ENCODE measurements at places on chromosomes 2 and 18. TPM values are rescaled to one million over a fixed set of nuclear protein-coding genes. Genes with fewer than 3 reads are reported as not detected.

GRCh38 chr2:201574766-201575165 is 68.5 kb downstream of the TMEM237 start:
- DNase-seq: no peak

DNA sequence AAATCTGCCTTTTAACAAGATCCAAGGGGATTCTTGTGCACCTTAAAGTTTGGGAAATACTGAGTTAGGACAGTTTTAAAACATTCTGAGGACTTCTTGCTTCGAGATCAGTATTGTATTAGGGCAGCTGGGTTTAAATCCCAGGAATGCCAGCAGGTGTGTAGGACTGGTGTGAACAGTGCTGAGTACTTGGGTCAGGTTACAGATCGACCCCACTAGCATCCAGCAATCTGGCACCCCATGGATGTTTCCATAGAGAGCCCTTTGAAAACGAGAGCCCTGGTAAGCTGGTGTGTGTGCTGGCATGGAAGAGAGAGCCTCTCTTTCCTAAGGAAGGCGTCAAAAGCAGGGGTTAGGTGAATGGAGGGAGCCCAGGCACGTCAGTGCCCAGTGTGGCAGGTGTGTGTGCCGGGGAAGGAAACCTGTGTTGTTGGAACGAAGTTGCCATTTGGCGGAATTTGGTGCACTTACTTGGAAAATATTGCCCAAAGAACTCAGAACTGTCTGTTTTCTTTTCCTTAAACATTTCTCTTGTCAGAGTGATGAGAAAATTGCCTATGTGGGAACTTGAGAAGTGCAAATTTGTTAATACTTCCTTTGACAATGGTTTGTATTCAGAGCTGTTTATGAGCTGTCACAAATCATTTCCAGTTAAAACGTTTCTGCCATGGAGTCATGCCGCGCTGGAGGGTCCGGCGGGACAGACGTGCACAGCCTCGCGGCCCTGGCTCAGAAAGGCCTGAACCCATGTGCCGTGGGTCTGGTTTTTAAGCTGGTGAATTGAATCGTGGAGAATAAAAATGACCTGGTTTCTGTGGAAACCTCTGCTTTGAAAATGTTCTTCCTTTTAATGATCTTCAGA is 38.1 kb downstream of the LDLRAD4 start:
- DNase-seq: no peak

GRCh38 chr18:2331491-2331890 is 239.8 kb downstream of the METTL4 start:
- DNase-seq: no peak

- DNase-seq: no peak
Observed at GRCh38 chr2:112343827-112344585, 68.6 kb downstream of the ZC3H6 start.

DNA sequence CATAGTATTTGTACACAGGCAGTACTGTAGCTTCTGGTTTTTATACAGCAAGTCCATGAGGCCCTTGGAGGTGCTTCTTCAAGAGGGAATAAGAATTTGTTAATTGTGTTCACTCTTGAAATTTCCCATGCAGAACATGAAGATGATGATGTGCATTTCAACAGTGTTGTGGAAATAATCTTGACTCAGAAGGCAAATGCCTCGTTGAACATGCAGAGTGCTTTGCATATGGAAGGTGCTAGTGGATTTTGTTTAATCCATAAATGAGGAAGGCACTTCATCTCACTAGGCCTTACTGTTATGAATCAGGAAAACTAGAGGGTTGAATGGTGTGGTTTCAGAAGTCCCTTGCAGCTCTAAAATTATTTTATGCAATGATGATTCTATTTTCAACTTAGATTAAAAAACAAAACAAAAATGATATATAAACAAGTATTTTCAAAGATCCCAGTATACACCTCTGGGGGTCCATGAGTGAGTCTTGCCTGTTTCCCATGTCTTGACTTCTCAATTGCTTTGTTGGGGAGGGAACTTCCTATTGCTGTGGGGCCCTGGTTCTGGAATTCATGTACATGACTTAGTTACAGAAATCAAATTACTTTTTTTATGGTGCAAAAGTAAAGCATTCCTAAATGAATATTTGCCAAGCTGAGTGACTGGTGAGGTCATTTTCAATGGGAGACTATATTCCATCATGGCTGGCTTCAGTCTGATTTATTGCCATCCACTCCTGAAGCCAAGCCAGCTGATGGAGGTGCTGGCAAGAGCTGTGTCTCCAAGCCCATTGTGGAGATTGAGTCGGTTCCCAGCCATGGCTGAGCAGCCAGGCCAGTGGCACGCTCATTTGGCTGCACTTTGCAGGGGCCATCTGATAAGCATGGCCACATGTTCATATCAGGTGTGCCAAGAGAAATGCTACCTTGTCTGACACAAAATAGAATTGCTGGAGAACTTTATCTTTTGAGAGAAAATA is 56.5 kb downstream of the MGAT5 start:
- DNase-seq: no peak

DNA sequence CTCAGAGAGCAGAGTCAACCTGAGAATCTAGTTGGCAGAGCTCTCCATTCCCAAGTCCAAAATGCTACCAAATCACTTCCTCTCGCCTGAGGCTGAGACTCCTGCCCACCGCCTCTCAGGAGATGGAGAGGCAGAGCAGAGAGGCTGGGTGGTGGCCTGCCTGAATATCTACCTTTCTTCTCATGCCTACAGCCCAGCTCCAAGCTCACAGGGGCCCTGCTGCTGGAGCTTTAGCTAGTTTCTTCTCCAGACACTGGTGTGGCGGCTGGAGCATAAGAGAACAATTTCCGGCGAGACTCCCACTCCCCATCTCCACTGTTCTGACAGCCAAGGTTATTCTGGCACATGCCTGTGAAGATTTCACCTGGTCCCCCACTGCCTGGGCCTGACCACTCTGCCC is 8.1 kb upstream of the CYP26B1 start:
- DNase-seq: no peak

- no peak for DNase-seq
Observed at GRCh38 chr2:178860551-178860950, 53.3 kb upstream of the TTN start.

- DNase-seq: no peak
Observed at GRCh38 chr18:58558471-58558870, 70.4 kb downstream of the ALPK2 start.

GRCh38 chr18:37673671-37674070 is 108.1 kb upstream of the CELF4 start:
- DNase-seq: no peak

DNA sequence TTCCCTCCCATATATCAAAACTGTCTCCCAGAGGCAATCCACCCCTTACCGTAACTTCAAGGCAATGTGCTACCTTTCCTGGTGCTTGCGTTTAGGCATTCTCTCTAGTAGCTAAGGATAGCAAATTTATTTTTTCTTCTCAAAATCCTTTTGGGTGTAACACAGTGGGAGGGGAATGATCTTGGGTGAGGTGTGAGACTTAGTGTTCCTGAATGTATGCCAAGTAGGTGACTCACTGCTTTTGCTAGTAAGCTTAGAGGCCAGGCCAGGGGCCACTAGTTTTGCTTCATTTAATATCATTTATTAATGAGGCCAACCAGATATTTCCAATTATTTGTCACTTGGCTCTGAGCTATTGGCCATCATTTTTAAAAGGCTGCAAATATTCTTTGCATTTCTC is 135.5 kb downstream of the NAPG start:
- DNase-seq: no peak

DNA sequence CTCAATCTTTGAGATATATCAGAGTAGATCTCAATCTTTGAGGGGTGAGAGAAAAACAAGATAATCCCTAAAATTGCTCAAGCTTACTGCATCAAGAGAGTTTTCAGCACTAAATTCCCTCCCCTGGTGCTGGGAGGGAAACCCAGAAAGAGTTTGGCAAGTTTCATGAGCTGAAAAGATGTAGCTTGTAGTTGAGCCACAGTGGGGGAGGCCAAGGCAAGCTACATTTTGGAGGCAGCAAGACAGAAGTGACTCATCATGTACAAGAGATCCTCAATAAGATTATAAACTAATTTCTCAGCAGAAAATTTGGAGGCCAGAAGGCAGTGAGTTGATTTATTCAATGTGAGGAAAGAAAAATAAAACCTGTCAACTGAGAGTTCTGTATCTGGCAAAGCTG is 308.2 kb downstream of the PIEZO2 start:
- DNase-seq: no peak

DNA sequence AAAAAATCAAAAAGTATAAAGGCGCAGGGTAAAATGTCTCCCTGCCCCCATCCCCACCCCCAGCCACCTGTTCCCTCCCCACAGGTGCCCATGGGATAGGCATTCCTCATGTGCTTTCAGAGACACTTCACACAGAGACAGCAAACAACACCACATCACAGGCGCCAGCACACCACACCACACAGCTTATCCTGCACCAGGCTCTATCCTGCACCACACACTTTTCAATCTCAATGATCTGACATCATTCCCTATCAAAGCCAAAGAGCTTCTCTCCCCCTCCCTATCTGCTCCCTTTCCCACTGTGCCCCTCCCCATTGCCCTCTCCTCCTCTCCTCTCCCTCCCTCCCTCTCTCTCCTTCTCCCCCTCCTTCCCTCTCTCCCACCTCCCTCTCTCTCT is 15.5 kb downstream of the FAM178B start:
- DNase-seq: no peak

GRCh38 chr2:120890566-120891360 is 155.1 kb downstream of the GLI2 start:
- DNase-seq: peak; percentile 17

DNA sequence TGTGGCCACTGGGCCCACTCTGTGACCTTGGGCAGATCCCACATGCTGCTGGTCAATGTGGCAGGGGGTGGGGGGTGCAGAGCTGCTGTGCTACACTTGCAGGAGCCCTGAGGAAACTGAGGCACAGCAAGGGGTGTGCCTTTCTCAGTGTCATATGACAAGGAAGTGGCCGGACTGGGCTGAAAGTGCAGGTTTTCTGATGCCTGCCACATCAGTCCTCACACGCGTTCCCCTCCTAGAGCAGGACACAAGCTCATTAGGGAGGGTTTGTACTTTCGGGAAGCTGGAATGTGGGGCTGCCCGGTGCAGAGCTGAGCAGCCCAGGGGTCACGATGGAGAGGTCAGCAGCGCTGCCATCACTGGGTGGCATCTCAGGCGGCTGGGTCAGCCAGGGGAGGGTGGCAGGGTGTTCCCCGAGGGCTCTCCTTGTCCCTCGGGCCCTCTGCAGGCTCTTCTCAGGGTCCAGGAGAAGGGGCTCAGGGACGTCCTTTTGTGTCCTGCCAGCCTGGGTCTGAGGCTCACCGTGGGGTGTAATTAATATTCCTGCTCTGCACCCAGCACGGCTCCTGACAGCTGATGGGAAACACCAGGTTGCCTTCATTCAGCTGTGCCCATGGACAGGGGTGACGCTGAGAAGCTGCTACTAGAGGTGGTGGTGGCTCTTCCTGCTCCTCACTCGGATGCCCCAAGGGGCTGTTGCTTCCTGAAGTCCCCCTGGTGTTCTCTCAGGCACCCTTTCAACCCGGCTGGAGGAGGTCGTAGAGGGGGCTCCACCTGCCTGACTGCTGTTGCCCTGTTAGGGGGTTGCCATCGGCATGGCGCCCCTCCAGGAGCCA is 62.1 kb upstream of the HDAC4 start:
- peak; percentile 21 for DNase-seq

GRCh38 chr2:54212456-54212855 is 43.6 kb downstream of the TSPYL6 start:
- no peak for DNase-seq

- DNase-seq: no peak
Observed at GRCh38 chr2:910698-911097, 40.0 kb upstream of the SNTG2 start.

DNA sequence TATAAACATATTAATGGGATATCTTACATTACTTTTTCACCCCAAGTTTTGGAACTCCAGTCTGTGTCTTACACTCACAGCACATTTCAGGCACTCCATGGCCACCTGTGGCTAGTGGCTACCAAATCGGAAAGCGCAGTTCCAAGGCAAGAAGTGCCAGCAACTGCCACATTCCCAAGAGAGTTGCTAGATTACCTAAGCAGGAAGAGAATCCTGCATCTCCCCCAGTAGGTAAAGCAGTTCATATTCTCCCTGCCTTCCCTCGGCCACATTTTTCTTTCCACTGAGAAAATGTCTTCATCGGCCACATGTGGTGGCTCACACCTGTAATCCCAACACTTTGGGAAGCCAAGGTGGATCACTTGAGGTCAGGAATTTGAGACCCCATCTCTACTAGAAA is 62.8 kb downstream of the MEX3C start:
- DNase-seq: no peak

GRCh38 chr2:169694894-169695260 is 608 bp downstream of the PHOSPHO2 start:
- no peak for DNase-seq

- DNase-seq: no peak
Observed at GRCh38 chr18:10289951-10290637, 164.3 kb upstream of the APCDD1 start.

- no peak for DNase-seq
Observed at GRCh38 chr2:202382684-202383083, 6.6 kb downstream of the BMPR2 start.

DNA sequence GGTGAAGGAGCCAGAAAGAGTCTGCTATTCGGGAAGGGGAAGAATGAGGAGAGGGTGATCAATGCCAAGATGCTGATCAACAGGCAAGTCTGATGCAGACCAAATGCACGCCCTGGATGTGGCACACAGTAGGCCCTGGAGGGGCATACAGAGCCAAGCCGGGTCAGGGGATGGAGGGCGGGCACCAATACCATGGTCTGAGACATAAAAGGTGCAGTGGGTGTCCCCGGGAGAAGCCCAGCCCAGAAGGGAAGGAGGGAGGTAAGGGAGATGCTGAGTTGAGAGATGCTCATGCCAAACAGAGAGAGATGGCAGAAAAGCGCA is 66.6 kb upstream of the ID2 start:
- no peak for DNase-seq

- no peak for DNase-seq
Observed at GRCh38 chr2:121513597-121514333, 16.9 kb upstream of the RNU4ATAC start.

DNA sequence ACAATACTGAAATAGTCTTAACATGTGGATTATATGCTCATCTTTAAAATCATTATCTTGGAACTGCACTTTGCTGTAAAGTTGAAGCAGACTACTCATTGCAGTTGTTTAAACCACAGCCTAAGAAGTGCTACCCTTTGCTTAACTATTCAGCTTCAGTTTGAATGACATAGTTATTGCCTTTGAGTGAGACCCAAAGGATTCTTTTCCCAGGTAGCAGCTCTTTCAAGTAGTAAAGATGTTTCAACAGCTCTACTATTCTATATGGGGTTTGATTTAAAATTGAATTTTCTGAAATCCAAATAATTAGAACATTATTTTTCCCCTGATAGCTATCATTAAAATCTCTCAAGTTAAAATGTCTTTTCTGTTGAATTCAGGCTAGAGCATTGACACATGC is 1.1 kb downstream of the SCG2 start:
- DNase-seq: no peak

Gene NEU2
- not detected for polyA plus RNA-seq

Gene IL36RN
- not detected for polyA plus RNA-seq

Gene B3GNT7
- 0.14 TPM for polyA plus RNA-seq

Gene HOXD12
- not detected for polyA plus RNA-seq

Gene TDRD15
- polyA plus RNA-seq: 0.05 TPM

Gene HTR2B
- polyA plus RNA-seq: not detected

Gene PLEKHH2
- polyA plus RNA-seq: not detected

Gene GREB1
- 0.16 TPM for polyA plus RNA-seq

Gene METAP1D
- 2.7 TPM for polyA plus RNA-seq
